ENCODE measurements at places on chromosomes 11 and 22.

DNA sequence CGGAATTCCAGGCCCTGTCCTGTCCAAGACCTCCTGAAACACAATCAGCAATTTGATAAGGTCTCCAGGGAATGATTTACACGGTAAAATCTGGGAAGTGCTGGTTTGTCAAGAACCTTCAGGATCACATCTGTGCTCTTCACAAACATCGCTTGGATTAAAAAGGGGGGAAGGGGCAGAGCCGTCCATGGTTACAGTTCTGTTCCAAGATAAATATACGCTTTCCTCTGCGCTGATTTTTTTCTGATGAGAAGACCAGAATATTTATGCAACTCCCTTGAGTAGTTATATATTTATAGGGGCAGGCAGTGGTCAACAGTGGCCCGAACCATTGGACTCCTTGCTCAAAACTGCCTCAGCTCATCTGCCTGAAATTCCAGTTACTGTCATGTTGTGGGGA, 9.2 kb upstream of the APOL5 start:
- no peak for DNase-seq

- DNase-seq = no peak
Observed at GRCh38 chr11:350723-351255, 18.5 kb upstream of the B4GALNT4 start.

- no peak for DNase-seq
Observed at GRCh38 chr22:41504397-41504796, 35.5 kb downstream of the ACO2 start.

- DNase-seq = no peak
Observed at GRCh38 chr11:75562836-75563484, 907 bp downstream of the SERPINH1 start.

- DNase-seq = no peak
Observed at GRCh38 chr11:97355230-97355629, 965.4 kb downstream of the JRKL start.

DNA sequence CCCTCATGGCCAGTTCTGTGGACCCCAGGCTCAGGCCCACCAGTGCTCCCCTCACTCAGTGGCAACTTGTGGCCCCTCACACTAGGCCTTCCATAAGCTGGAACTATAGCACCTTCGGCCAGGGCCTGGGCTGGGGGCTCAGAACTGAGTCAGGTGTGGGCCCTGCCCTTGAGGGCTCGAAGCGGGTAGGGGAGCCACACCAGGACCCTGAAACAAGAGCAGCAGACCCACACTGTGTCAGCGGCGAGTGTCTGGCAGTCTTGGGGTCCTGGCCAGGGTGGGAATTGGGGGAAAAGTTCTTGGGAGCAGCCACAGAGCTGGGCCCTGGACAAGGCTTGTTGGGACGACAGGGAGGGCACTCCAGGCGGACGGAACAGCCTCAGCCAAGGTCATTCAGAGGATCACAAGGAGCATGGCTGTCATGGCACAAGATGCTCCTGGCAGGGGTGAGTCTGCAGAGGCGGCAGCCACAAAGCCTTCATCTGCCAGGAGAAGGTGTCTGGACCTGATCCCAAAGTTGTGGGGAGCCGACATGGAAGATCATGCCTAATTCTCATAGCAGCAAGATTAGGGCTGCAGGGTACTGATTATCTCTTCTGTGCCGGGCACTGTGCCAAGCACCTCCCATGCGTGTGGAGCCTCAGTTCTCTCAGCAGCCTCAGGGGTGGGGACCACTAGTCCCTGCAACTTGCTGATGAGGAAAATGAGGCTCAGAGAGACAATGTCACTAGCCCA, 50.7 kb downstream of the SHISAL1 start:
- DNase-seq = no peak

GRCh38 chr22:32904044-32904443, 102.5 kb downstream of the TIMP3 start:
- no peak for DNase-seq

DNA sequence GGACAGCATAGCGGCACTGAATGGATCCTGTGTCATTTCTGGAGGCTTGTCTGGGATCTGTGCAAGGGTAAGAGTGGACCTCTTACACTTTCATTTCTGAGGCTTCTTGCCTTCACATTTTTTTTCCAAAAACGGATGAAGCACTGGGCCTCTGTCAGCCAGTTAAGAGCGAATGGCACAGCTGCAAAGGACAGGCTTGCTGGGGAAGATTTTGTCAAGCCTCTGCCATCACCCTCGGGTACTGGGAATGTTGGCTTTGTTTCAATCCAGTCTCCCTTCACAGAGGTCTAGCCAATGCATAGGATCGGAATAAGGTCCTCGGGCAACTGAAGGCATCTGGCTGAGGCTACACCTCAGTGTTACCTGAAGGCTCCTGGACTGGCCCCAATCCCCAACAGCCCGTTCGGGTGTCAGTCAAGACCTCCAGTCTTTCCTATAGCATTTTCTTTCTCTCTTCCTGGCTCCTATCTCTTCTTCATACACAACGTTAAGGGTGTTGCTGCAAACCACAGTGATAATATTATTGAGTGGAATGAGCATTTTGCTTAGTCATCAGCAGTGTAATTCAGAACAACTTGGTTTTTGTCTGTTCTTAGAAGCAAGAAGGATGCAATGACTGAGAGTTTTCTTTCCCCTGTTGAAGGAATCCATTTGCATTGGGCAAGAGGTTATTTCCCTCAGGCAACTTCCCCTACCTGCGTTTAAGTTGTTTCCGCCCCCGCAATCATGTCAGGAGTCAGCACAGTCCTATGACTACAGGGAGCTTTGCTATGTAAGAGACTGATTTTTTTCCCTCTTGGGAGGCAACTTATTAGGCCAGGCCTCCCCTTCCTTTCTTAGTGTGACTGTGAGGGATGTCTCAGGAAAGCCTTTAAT, 22.8 kb downstream of the NPAT start:
- peak; percentile 29 for DNase-seq

DNA sequence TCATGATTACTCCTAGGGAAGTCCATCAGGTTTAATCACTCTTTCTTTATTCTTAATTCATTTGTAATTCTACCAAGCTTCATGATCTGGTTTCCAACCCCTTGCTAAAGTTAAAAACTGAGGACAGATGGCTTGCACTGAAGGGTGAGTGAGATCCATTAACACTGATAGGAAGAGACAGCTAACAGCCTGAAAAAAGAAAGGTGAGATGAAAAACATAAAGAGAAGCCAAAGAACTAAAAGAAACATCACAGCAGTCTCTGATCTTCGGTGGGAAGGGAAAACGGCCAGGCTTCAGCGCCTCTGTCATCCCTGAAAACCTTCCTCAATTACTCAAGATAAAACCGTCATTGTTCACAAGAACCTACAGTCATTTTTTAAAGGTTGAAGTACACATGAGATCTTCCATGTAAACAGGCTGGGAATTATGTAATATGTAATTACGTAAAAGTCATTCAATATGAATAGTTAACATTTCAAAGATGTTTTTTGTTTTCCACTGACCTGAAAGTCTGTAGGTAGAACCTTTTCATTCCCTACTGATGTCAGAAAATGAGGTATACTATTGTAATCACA, 41.3 kb downstream of the VSIG10L2 start:
- DNase-seq = no peak

DNA sequence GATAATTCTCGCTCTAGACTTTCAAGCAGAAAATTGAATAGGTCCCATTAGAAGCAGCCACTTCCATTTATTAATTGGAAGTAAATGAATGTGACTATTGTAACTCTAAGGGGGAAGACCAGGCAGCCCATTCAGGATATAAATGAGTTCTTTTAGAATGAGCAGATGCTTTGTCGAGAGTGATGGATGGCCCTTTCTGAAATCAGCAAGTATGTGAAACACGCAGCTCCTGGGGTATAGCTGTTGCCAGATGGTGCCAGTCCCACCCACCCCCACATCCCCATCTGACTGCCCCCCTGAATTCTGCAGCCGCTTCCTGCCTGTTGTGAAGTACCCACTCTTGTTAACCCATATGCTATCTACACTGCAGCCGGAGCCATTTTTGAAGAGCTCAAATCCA, 3.7 kb downstream of the SLC15A3 start:
- no peak for DNase-seq

DNA sequence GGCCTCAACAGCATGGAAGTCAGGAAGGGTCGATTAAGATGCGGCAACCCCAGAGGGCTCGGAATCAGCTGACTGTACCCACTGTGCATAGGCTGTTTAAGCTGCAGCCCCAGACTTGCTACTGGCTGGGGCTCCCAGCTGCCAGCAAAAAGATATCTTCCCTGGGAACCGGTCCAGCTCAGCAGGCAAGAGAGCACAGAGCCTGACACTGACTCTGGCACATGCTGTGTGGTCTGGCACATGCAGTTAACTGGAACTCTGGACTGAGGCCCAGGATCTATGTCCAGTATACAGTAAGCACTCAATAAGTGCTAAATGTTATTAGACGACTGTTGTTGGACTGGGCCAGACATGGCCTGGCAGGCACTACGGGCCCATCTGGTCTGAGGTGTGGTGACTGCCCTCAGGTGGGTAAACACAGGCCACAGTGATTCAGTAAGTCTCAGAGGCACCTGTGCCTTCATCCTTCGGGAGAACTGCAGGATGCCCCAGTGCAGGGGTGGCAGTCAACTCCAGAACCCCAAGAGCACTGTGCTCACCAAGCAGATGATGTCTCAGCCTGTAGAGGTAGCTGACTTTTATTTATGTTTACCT, 87.6 kb downstream of the LARGE1 start:
- DNase-seq = no peak

- DNase-seq = peak; percentile 75
Observed at GRCh38 chr11:65888163-65888814, at the start of gene FIBP. TSS of gene FIBP (minus strand) at chr11:65888471. CDS start at chr11:65888418, 53 bp downstream.

DNA sequence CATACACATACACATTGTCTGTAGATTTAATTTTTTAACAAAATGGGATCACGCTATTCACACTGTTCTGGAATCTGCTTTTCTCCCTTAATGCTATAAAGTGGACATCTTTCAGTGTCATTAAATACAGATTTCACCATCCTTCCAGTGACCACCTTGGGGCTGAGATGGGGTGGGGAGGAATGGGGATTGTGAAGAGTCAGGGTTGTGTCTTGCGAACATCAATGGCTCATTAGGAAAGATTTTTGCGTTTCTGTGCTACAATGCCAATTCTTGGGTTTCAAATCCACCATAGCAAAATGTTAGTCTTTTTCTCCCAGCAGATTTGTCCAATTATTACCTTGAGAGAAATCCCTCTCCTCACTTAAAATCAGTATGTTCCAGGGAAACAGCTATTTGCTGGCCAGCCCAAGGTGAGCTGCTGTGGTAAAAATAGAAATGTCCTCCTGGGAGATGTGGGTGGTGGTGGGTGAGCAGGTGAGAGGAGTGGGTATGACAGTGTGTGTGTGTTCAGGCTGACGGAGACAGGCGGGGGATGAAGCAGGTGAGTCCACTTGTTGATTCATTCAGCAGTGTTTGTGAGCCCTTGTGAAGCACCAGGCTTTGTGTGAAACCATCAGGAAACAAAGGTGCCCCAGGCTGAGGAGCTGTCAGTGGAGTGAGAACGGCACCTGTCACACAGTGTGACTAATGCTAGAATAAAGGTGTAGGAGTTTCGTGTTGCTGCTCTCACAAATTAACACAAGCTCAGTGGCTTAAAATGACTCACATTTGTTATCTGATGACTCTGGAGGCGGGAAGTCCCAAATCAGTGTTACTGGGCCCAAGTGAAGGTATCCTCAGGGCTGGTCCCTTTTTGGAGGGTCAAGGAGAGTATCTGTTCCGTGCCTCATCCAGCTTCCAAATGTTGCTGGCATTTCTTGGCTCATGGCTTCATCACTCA, 1.7 kb upstream of the CBX6 start:
- DNase-seq = no peak

GRCh38 chr22:28629420-28630176, 50.0 kb downstream of the TTC28 start:
- DNase-seq = no peak

DNA sequence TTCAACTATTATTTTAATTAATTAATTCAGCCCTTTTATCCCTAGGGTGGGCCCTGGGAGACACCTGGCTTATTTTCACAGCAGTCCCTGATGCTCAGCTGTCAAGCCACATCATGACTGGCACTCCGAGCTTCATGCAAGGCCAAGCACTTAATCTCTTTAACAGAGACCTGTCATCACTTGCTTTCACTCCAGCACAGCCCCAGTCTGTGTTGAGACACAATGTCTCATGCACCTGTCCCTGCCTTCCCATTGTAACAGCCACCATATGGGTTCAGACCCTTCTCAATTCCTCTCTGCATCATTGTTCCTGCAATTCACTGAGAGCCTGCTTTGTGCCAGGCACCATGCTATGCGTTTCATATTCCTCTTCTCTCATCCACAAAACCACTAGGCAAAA, 222.2 kb upstream of the TENM4 start:
- DNase-seq = no peak

DNA sequence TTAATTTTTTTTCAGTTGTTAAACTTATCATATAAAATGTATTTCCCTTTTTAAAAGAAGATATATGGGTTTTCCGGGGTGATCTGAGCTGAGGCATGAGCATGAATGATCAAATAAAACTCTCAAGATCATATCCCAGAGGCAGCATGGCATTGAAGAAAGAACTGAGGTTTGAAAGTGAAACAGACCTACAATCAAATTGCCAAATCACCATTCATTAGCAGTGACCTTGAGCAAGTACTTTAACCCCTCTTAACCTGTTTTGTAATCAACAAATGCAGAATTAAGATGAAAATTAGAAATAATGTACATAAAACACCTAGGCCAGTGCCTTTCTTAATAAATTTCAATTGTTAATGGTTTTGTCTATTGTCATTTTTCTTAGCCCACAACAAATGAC, 116.0 kb downstream of the RBFOX2 start:
- no peak for DNase-seq

DNA sequence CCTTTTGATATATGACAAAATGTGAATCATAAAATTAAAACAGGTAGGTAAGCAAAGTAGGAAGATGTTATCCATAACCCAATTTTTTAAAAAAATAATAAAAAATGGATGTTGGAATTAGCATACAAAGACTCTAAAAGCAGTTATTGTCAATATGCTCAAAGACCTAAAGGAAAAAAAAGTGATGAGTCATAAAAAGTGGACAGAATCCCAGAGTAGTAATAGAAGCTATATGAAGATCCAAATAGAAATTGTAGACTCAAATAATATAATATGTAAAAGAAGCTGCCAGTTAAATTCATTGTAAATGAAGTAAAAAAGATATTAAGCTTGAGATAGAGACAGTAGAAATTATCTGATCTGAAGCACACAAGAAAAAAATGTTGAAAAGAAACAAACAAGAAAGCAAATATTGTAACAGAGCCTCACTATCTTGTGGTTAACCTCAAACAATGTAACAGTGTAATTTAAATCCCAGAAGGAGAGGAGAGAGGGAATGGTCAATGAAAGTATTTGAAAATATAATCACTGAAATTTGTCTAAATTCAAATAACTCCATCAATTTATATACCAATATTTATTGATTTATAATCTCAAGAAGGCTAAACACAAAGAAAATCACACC, 773.4 kb upstream of the RAG2 start:
- DNase-seq = no peak

GRCh38 chr11:73249853-73250783, 22.0 kb upstream of the P2RY6 start:
- no peak for DNase-seq

DNA sequence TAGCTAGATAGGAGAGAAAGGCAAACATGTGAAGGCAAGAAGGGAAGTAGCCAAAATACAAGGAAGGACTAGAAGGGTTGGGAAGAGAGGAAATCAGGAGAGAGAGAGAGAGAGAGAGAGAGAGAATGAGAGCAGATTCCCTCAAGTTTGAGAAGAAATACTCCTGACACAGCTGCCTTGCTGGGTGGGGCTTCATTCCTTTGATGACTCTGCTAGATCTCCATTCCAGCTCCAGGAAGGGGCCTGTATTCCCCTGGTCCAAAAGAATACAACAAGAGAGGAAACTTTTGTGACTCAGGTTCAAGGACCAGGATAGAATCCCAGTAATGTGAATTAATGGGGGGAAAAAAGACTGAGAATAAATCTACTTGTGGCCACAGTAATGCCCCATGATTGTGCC, 62.9 kb upstream of the SPON1 start:
- DNase-seq = no peak

Measured in AG04449 (cell line).